Esophagus squamous epithelium (tissue), 5 donors: ENCODE measurements at places on chromosomes 3 and 15. TPM values are rescaled to one million over a fixed set of nuclear protein-coding genes. Genes with fewer than 3 reads are reported as not detected.

GRCh38 chr3:107213044-107213669 lies 164.1 kb upstream of the CCDC54 start:
- DNase-seq = no peak

GRCh38 chr3:181941250-181941649 lies 229.5 kb downstream of the SOX2 start:
- no peak for DNase-seq

GRCh38 chr3:69403454-69403853 lies 17.6 kb upstream of the FRMD4B start:
- DNase-seq = no peak

- DNase-seq = no peak
Measured at GRCh38 chr15:70474471-70475406, 288.6 kb downstream of the UACA start.

DNA sequence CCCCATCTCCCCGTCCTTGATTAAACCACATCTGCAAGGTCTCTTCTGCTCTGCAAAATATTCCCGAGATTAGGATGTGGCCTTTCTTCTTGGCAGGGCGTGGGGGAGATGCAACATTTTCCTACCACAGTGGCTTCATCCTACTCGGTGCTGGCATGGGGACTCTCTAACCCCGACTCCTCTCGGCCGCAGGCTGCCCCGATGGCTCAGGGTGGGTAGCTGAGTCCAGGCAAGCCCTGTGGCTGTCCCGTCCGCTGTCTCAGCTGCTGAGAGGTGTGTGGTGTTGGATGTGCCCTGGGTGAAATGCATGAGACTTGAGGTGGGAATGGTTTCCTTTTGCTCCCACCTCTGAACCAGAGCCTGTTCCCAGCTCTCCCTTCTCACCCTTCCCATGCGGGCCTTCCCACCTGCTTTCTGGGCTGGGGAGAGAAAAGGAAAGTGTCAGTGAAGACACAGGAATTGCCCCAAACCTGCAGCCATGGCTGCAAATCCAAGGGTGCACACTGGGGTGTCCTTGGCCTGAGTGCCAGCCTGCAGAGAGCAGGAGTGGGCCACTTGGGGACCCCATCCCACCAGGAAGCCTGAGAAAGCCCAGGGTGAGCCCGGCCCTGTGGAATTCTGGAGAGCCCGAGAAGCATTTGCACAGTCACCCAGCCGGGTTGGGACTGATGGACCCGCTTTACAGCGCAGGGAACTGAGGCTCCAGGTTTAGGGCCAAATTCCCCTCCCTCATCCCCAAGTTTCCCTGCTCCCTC lies 115.0 kb downstream of the FBLN2 start:
- DNase-seq = no peak

- no peak for DNase-seq
Measured at GRCh38 chr15:77959432-77959879, 118.1 kb downstream of the TBC1D2B start.

DNA sequence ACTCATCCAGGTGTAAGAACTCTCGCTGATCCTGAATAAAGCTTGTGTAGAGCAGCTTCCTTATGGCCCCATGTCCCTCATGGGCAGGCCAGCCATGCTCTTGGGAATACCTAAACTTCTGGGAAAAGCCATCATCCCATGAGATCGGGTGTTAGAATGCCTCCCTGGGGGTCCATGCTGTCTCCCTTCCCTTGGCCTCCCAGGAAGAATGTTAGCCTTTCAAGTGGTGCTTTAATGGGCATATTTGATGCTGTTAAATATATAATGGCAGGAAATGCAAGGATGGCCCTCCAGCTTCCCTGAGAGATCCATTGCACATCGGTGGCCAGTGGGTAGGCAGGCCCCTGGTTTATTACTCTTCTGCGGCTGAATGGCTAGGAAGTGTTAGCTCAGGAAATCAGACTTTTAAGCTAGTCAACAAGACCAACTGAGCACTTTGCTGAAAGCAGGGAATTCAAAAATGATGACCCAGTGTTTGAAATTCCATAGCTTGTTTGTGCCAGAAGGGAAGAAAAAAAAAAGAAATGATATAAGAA lies 60.5 kb upstream of the LRTM1 start:
- DNase-seq = no peak

GRCh38 chr15:31277335-31278060 lies 49.1 kb upstream of the KLF13 start:
- DNase-seq = no peak

DNA sequence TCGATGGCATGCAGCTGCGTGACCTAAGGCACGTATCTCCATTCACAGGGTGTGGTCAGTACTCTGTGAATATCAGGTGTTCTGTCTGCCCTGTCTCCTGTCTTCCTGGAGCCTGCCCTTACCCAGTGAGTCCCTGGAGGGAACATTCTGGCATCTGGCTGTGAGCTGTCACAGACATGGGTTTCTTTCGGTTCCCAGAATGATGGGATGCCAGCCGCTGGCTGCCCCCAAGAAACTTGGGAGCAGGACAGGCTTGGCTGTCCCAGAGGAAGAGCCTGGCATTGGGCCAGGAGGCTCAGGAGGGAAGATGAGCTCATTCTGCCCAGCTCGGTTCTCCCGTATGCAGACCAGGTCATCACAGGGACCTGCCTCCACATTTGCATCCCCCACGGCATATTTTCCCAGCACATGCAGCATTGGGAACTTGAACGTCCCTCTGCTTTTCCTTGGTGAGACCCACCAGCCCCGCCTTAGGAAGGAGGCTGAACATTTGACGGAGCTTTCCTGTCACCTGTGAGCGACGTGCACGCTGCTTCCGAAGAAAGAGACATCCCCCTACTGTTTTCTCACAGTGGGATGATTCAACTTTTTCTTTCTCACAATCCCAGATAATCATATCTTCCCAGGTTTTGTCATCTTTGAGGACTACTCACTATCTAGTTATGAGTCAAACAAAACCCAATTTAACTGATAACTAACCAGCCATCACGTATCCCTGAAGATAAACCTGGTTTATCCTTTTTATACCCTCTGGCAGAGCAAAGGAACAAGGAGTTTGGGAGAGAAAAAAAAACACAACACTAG lies 22.0 kb upstream of the PGPEP1L start:
- no peak for DNase-seq

DNA sequence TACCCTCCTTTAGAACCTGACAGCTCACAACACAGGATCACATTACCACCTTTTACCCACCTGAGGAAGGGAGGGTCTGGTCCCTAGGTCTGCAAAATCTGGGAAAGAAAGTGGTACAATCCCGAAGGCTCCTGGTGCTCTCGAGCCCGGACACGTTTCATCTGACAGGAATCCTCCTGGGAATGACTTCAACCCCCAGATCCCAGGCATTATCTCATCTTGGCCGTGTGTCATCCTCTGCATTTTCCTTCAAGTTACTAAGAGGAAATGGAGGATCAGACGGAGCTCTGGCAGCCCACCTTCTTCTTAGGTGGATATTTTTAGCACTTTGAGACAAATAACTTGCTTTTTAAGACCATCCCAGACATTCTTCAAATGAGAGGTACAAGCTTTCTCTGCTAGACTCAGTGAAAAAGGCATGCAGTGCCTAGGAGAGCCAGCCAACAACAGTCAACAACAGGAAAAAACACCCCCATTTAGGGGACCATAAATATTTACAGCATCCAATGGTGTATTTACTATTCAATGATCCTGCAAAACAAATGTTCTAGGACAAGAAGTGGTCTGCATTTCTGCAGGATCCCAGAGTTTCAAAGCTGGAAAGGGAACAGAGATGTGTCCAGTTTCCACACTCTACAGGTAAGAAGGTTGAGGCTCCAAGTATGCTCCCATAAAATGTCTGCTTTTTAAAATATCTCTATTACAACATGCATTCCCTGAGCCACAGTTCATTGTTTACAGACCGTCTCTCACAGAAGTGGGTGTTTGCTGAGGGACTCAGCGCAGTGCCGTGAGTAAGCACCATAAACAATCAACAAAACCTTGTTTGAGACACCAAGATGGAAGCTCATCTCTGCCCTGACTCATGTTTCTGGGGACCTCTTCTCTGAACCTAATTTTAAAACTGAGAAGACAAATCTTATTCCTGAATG lies 38.3 kb upstream of the ARHGEF3 start:
- no peak for DNase-seq

DNA sequence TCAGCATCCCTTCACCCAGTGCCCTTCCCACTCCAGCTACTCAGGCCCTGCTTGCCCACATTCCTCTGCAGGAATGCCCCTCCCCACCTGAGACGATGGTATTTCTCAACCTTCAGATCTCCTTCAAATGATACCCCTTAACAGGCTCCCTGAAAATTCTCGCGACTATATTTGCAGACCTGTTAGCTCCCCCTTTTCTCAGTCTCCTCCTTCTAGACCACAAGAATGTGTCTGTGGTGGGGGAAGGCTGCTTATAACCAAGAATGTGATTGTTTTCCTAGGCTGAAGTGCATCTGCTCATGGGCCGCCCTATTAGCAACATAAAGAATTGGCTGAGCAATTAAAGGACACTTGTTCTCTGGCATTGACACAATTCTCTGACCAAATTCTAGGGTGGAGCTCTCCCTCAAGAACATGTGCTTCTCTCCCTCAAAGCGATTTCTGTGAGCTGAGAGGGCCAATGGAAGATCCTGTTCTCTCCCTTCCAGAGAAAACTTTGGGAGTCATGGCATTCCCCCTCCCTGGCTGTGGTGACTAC lies 19.1 kb upstream of the LIMD1 start:
- DNase-seq = no peak

Gene ISY1
- 21.2 TPM for total RNA-seq

Gene MAN2C1
- total RNA-seq = 134 TPM

Gene PPIB
- total RNA-seq = 290 TPM

Gene MESP2
- total RNA-seq = 0.83 TPM

Gene GOLGA8J
- not detected for total RNA-seq

Gene CCR8
- total RNA-seq = not detected
